ENCODE measurements at places on chromosomes 3 and 15.

DNA sequence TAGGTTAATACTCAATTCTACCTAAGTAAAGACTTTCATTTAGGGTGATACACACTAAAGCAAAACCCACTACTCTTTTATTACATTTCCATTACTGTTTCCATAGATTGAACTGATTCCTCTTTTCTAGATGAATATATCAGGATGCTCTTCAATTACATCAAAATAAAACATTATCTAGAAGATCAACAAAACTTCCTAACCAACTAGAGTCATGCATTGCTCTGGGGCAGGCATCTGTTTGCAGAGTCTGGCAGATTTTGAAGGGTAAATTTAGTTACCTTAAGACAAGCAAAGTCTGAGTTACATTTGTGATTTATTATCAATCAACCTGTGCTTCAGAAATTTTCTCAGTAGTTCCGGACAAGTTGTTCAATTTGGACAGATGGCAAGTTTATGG, 117.1 kb downstream of the NEK11 start:
- no peak for DNase-seq

- no peak for DNase-seq
Measured at GRCh38 chr3:32865383-32865782, 47.6 kb downstream of the TRIM71 start.

- DNase-seq, result no peak
Measured at GRCh38 chr3:35651851-35652250, 12.5 kb downstream of the ARPP21 start.

GRCh38 chr15:54605043-54605442, 591.7 kb downstream of the RSL24D1 start:
- DNase-seq, result no peak

DNA sequence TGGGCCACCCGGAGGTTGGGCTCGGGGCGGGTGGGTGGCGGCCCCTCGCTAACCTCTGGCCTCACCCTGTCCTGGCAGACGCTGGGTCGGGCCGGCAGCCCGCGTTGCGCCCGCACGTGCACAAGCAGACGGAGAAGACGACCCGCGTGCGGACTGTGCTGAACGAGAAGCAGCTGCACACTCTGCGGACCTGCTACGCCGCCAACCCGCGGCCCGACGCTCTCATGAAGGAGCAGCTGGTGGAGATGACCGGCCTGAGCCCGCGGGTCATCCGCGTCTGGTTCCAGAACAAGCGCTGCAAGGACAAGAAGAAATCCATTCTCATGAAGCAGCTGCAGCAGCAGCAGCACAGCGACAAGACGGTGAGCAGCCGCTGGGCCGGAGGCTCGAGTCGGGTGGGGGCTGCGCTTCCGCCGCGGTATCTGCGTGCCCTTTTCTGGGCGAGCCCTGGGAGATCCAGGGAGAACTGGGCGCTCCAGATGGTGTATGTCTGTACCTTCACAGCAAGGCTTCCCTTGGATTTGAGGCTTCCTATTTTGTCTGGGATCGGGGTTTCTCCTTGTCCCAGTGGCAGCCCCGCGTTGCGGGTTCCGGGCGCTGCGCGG, 3.7 kb downstream of the ISL2 start:
- DNase-seq, result no peak

- DNase-seq, result no peak
Measured at GRCh38 chr3:74506246-74506645, 108.2 kb downstream of the CNTN3 start.

GRCh38 chr15:82890995-82891390, 61.5 kb downstream of the HOMER2 start:
- no peak for DNase-seq

- DNase-seq, result no peak
Measured at GRCh38 chr15:100332721-100333120, 9.1 kb downstream of the ADAMTS17 start.

- DNase-seq, result no peak
Measured at GRCh38 chr15:83656192-83656591, 2.3 kb downstream of the ADAMTSL3 start.

Data from activated CD8-positive, alpha-beta memory T cell treated with anti-CD3 and anti-CD28 coated beads for 48 hours (primary cell).